Activated CD8-positive, alpha-beta memory T cell treated with anti-CD3 and anti-CD28 coated beads for 24 hours (primary cell): ENCODE measurements at places on chromosomes 4 and X.

GRCh38 chr4:152351080-152351479, 184.8 kb downstream of the FBXW7 start:
- DNase-seq = no peak

- DNase-seq = no peak
Observed at GRCh38 chr4:61254406-61254805, 54.3 kb downstream of the ADGRL3 start.

- no peak for DNase-seq
Observed at GRCh38 chr4:129344058-129344457, 248.1 kb downstream of the C4orf33 start.

DNA sequence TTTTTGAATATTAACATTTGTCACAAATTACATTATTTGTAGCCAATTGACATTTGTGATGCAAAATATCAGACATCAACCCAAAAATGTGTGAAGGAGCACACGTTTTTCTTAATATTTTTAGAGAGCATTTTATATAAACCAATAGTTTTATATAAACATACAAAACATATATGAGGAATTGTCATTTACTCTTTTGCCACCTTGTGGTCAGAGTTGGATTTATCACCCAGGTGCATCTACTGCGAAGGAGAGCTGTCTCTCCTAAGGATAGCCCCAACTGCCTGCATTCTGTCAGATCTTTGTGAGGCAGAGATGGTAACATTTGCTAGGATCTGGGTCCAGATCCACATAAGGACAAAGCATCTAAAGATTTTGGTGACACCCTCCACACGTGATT, 2.5 kb upstream of the USP27X start:
- DNase-seq = no peak

DNA sequence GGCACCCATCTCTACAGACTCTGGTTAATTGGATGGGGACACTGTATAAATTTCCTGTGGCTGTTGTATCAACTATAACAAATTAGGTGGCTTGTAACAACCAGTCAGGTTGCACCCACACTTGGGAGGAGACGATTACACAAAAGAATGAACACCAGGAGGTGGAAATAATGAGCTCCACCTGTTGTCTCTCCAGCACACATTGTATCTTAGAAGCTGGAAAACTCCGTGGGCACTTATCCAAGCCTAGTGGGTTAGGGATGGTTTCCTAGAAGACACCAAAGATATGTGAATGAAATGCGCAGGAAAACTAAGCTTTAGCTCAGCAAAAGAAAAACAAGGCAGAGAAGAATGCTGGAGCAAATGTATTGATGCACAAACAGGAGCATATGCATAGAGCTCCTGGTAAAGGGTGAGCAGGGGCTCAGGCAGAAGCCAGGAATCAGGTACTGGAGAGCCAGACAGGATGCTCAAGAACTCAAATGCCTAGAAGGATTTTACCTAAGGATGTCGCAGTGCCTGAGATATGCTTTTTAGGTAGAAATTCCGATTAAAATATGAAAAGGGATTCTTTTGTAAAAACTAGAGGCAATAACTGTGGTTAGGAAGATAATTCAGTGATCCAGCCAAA, 111.7 kb downstream of the GALNTL6 start:
- no peak for DNase-seq

DNA sequence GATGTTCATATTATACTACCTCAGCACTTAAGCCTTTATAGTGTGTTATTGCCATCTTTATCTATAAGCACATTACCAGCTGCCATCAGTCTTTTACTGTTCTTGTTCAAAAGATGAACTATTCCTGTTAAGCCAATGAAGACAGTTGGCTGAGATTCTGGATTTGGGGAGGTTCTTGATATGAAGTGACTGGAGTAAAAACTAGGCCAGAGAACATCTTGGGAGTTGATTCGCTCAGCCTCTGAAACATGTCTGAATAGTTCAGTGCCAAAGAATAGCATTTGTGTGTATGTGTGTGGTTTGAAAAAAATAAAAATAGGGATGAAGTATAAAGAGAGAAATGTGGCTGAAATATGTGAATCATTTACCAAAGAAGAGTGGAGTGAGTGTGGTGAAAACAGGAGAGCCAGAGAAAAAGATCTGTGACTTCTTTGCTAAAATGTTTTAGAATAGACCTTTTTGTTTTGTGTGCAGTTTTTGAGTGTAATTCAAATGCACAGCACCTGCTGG, 15.2 kb downstream of the EXOC1 start:
- no peak for DNase-seq
